Tibial nerve (tissue), 4 donors: ENCODE measurements at places on chromosomes 12 and 14. TPM values are rescaled to one million over a fixed set of nuclear protein-coding genes. Genes with fewer than 3 reads are reported as not detected.

Gene STXBP6
- 42.6 TPM for total RNA-seq

- no peak for DNase-seq
- no peaks in the 10 kb centered on the region for H3K27me3 ChIP-seq
- no peaks in the 10 kb centered on the region for H3K36me3 ChIP-seq
These were observed 453.8 kb downstream of the TMEM121 start for GRCh38 chr14:105980224-105980623.

Gene ST8SIA1
- total RNA-seq: 2.4 TPM

Gene TPPP2
- total RNA-seq: not detected

Gene PRKD1
- 28.8 TPM for total RNA-seq

- peak; percentile 18 for DNase-seq
- H3K36me3 ChIP-seq: no peaks in the 10 kb centered on the region
- H3K27ac ChIP-seq: no peak overlapping the region
- H3K27me3 ChIP-seq: no peaks in the 10 kb centered on the region
These were observed 82.6 kb upstream of the PTPRB start for GRCh38 chr12:70719672-70720420.

- no peaks in the 10 kb centered on the region for H3K36me3 ChIP-seq
- DNase-seq: no peak
- H3K4me3 ChIP-seq: no peak overlapping the region
- H3K27ac ChIP-seq: no peak overlapping the region
- H3K4me1 ChIP-seq: no peaks in the 10 kb centered on the region
These were observed 119.8 kb downstream of the DPF3 start for GRCh38 chr14:72774141-72774540.

DNA sequence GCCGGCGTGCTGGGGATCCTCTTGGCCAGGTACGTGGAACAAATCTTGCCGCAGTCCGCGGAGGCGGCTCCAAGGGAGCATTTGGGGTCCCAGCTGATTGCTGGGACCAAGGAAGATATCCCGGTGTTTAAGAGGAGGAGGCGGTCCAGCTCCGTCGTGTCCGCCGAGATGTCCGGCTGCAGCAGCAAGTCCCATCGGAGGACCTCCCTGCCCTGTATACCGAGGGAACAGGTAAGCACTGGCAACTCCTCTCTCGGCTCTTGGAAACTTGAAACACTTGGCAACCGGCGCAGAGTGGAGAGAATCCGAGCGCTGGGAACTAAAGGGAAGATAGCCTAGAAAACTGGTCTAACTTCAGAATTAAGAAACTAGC, 1.7 kb downstream of the PDE3A start:
- DNase-seq: no peak
- no peaks in the 10 kb centered on the region for H3K27me3 ChIP-seq
- H3K4me1 ChIP-seq: no peaks in the 10 kb centered on the region
- H3K4me3 ChIP-seq: peak overlapping the region; percentile 49
- peak overlapping the region; percentile 84 for H3K27ac ChIP-seq
- no peaks in the 10 kb centered on the region for H3K36me3 ChIP-seq

Gene FOXG1
- total RNA-seq: not detected

Gene SLC25A3
- 271 TPM for total RNA-seq

DNA sequence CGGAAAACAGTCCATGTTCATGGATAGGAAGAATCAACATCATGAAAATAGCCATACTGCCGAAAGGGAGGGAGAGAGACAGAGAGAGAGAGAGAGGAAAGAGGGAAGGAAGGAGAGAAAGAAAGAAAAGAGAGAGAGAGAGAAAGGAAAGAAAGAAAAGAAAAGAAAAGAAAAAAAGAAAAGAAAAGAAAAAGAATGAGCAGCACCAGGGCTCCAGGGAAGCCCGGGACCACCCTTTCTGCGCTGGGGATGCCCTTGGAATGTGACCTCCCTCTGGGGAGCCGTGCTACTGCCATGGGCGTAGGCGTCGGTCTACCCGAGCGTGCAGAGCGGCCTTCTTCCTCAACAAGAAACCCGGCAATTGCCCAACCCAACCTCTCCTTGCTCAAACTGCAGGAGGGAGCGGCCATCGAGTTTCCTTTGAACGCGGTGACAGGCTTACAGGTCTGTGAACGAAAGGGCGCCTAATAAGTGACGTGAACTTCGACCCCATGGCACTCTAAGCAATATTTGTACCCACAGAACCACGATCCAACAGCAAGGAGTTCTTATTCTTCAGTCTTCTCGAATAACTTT, 16.9 kb downstream of the OR6S1 start:
- no peaks in the 10 kb centered on the region for H3K27me3 ChIP-seq
- H3K36me3 ChIP-seq: no peaks in the 10 kb centered on the region
- no peak for DNase-seq
- H3K4me3 ChIP-seq: peak overlapping the region; percentile 28
- H3K27ac ChIP-seq: peak overlapping the region; percentile 48
- no peaks in the 10 kb centered on the region for H3K4me1 ChIP-seq

DNA sequence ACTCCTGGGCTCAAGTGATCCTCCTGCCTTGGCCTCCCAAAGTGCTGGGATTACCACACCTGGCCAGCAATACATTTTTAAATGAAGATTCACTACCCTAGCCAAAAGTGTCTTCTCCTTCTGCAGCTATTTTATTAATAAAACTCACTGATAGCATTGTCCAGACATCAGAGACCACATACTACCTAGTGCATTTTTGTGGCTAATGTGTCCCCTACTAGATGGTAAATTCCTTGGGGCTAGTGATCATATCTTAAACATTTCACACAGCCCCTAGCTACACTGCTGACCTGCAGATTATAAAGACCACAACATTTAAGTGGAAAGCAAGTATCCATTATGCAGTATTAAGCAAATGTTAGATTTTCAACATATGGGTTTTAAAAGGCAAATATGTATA, 17.0 kb downstream of the DTD2 start:
- no peaks in the 10 kb centered on the region for H3K36me3 ChIP-seq
- H3K4me1 ChIP-seq: no peaks in the 10 kb centered on the region
- H3K4me3 ChIP-seq: no peak overlapping the region
- H3K27me3 ChIP-seq: no peaks in the 10 kb centered on the region
- no peak overlapping the region for H3K27ac ChIP-seq
- DNase-seq: no peak

- H3K27me3 ChIP-seq: no peaks in the 10 kb centered on the region
- no peaks in the 10 kb centered on the region for H3K4me1 ChIP-seq
- no peak overlapping the region for H3K4me3 ChIP-seq
- no peaks in the 10 kb centered on the region for H3K36me3 ChIP-seq
- H3K27ac ChIP-seq: no peak overlapping the region
These were observed 49.0 kb upstream of the CPNE8 start for GRCh38 chr12:38954238-38954873.

Gene TAPBPL
- 31.9 TPM for total RNA-seq

- H3K4me3 ChIP-seq: no peak overlapping the region
- no peak overlapping the region for H3K27ac ChIP-seq
- DNase-seq: no peak
- H3K4me1 ChIP-seq: no peaks in the 10 kb centered on the region
These were observed 556.7 kb downstream of the TMEM121 start for GRCh38 chr14:106083082-106083481.

Gene JPH4
- 1.7 TPM for total RNA-seq

- no peak overlapping the region for H3K4me3 ChIP-seq
- H3K27me3 ChIP-seq: no peaks in the 10 kb centered on the region
- no peaks in the 10 kb centered on the region for H3K36me3 ChIP-seq
- H3K4me1 ChIP-seq: no peaks in the 10 kb centered on the region
- no peak for DNase-seq
- H3K27ac ChIP-seq: no peak overlapping the region
These were observed 381.2 kb upstream of the LRFN5 start for GRCh38 chr14:41225433-41225832.

DNA sequence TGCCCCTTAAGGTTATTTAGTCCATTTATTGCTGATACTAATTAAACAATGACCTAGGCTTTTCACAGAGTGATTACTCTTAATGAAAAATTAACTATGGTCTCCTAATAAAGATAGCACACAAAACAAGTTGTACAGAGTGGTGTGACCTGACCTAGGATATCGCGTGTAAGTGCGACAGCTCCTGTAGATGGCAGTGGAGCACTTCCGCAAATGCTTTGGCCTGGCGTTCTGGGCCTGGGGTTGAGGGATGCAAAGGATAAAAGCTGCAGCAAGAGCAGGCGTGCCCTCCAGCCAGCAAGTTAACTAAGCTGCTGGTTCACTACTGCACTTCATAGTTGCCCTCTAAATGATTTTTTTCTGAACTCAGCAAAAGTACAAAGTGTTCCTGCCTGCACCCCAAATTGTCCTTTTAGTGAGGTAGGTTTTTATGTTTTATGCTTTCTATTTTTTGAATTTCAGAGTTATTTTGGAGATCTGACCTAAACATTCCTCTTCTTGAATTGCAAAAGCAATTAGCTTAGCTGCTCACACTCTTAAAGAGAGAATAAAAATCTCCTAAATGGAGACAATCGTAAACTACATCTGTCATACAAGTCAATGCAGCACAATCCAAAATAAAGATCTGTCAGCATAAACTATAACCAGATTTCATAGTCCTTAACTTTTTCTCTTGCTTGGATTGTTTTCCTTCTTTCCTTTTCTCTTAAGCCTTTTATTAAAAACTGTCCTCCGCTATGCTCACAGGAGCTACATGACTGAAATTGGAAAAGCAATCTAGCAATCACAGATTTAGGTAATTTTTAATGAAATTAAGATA, 379.6 kb downstream of the LRIG3 start:
- H3K4me1 ChIP-seq: no peaks in the 10 kb centered on the region
- DNase-seq: peak; percentile 30
- H3K4me3 ChIP-seq: no peak overlapping the region
- H3K27ac ChIP-seq: no peak overlapping the region
- no peaks in the 10 kb centered on the region for H3K27me3 ChIP-seq

Gene BCL2L14
- not detected for total RNA-seq

DNA sequence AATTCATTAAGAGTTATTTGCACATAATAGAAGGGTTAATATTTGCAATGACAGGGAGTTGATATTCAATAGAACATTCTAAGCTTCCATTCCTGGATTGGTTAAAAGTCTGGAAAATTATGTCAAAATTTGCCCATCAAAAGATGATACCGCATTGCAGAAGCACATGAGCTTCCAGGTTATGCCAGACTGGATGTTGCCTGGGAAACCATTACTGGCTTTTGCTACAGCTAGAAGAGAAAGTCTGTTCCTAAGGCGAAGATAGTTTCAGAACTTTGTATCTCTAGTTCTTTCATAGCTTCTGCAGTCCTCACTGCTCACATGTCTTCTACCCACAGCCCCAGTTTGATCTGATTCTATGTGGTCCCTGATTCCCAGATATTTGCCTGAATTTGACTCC, 122.4 kb upstream of the AMIGO2 start:
- DNase-seq: no peak
- H3K4me3 ChIP-seq: no peak overlapping the region

- H3K4me1 ChIP-seq: no peaks in the 10 kb centered on the region
- H3K27me3 ChIP-seq: no peaks in the 10 kb centered on the region
- H3K36me3 ChIP-seq: no peaks in the 10 kb centered on the region
These were observed 7.5 kb upstream of the NID2 start for GRCh38 chr14:52076334-52076733.

- H3K36me3 ChIP-seq: no peaks in the 10 kb centered on the region
- H3K4me3 ChIP-seq: no peak overlapping the region
- H3K4me1 ChIP-seq: no peaks in the 10 kb centered on the region
- DNase-seq: peak; percentile 17
- H3K27me3 ChIP-seq: no peaks in the 10 kb centered on the region
- no peak overlapping the region for H3K27ac ChIP-seq
These were observed 38.6 kb downstream of the MGST1 start for GRCh38 chr12:16385782-16386646.

- no peaks in the 10 kb centered on the region for H3K27me3 ChIP-seq
- no peaks in the 10 kb centered on the region for H3K36me3 ChIP-seq
- H3K4me1 ChIP-seq: no peaks in the 10 kb centered on the region
- H3K27ac ChIP-seq: no peak overlapping the region
- no peak overlapping the region for H3K4me3 ChIP-seq
These were observed 68.8 kb upstream of the SLC8A3 start for GRCh38 chr14:70257526-70257925.

DNA sequence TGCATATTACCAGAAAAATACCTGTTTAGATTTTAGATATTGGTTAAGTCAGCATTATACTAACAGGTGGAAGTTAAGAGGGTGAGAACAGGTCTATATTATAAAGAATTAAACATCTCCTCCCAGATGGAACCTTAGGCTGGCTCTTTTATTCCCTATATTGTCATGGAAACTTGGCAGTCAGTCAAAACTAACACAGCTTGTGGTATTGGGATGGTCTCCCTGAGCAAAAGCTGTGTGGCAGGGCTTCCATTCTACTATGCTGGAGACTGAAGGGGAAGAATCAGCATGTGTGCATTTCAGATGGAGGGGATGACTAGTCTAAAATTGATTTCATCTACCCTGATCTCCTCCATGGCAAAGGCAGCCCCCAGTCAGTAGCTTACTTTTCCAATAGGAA, 66.7 kb downstream of the SMOC1 start:
- no peak for DNase-seq
- no peaks in the 10 kb centered on the region for H3K36me3 ChIP-seq
- no peak overlapping the region for H3K4me3 ChIP-seq
- no peaks in the 10 kb centered on the region for H3K27me3 ChIP-seq
- no peaks in the 10 kb centered on the region for H3K4me1 ChIP-seq

GRCh38 chr12:79366374-79366773, 324.4 kb downstream of the PAWR start:
- H3K36me3 ChIP-seq: no peaks in the 10 kb centered on the region
- no peak for DNase-seq
- H3K27me3 ChIP-seq: no peaks in the 10 kb centered on the region
- no peaks in the 10 kb centered on the region for H3K4me1 ChIP-seq
- H3K4me3 ChIP-seq: no peak overlapping the region

GRCh38 chr14:75941030-75941429, 40.8 kb downstream of the TGFB3 start:
- no peak overlapping the region for H3K27ac ChIP-seq
- H3K4me3 ChIP-seq: no peak overlapping the region
- no peaks in the 10 kb centered on the region for H3K36me3 ChIP-seq
- DNase-seq: no peak
- H3K27me3 ChIP-seq: no peaks in the 10 kb centered on the region
- no peaks in the 10 kb centered on the region for H3K4me1 ChIP-seq

DNA sequence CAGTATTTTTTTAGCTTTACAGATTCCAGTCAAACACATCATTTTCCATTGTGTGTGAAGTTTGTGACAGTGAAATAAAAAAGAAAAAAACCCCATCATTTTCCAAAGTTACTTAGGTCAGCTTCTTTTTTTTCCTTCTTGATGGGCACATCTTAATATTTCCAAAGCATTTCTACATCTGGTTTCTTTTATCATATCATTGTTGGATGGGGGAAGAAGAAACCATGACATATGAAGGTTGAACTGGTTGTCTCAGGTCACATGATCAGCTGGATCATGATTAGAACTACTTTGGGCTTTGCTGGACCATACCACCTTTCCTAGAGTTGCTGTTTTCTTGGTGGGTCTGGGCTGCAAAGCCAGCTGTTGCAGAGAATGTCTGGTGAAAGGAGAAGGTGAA, 59.8 kb downstream of the FOS start:
- no peaks in the 10 kb centered on the region for H3K27me3 ChIP-seq
- peaks cover 36% of the 10 kb centered on the region for H3K4me1 ChIP-seq
- H3K36me3 ChIP-seq: no peaks in the 10 kb centered on the region
- H3K27ac ChIP-seq: no peak overlapping the region

GRCh38 chr12:16228067-16228466, 49.4 kb downstream of the SLC15A5 start:
- no peaks in the 10 kb centered on the region for H3K4me1 ChIP-seq
- no peak for DNase-seq
- no peaks in the 10 kb centered on the region for H3K36me3 ChIP-seq
- H3K4me3 ChIP-seq: no peak overlapping the region
